Stimulated activated CD4-positive, alpha-beta T cell treated with anti-CD3 and anti-CD28 coated beads, Interleukin-1b, Interleukin-23, amount 100 ng/mL, for 4 hours (primary cell): ENCODE measurements at places on chromosomes 12 and 14.

- DNase-seq: no peak
Observed at GRCh38 chr12:130879781-130880389, 8.0 kb downstream of the RAN start.

- DNase-seq: no peak
Observed at GRCh38 chr12:52521568-52522266, 1.5 kb upstream of the KRT5 start.

- no peak for DNase-seq
Observed at GRCh38 chr14:33062881-33063280, 124.2 kb downstream of the NPAS3 start.

DNA sequence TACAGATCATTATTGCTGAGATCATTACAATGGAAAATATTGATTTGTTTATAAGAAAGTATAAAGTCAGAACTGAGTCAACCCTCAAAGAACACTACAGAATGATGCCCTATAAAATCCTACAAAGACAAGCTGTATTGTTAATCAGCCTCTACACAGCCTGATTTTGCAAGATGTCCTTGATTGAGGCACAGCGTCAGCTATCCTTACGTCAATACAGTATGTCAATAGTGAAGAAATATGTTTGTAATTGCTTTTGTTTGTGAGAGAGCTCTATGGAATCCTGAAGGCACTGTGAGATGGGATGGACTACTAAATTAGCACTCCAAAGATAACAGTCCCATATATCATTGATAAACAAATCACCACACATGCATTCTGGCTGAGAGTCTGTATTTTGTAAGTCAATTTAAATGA lies 70.7 kb downstream of the RASSF9 start:
- no peak for DNase-seq

- no peak for DNase-seq
Observed at GRCh38 chr12:122159882-122160281, 14.1 kb downstream of the IL31 start.

- DNase-seq: no peak
Observed at GRCh38 chr12:22640851-22641250, 15.9 kb downstream of the ETNK1 start.

- DNase-seq: no peak
Observed at GRCh38 chr14:94338023-94338422, 14.9 kb upstream of the SERPINA6 start.

- DNase-seq: no peak
Observed at GRCh38 chr14:32366986-32367385, 37.9 kb downstream of the AKAP6 start.

GRCh38 chr12:56999456-56999855 lies 6.9 kb downstream of the ZBTB39 start:
- no peak for DNase-seq

DNA sequence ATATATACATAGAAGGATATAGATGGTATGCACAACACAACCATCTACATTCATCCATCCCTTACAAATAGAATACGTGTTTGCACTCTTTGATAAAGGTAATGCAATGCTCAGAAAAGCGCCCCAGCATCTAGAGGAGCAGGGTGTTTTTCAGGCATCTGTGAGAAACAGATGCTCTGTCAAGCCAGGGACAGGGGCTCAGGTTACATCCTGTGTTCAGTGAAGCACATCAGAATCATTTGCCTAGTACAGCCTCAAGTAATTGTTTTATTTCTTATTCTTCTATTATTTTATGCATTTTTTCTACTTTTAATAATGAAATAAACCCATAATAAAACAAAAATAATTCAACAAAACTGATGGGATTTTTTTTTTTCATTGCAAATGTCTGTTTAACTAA lies 50.5 kb upstream of the HIF1A start:
- no peak for DNase-seq

DNA sequence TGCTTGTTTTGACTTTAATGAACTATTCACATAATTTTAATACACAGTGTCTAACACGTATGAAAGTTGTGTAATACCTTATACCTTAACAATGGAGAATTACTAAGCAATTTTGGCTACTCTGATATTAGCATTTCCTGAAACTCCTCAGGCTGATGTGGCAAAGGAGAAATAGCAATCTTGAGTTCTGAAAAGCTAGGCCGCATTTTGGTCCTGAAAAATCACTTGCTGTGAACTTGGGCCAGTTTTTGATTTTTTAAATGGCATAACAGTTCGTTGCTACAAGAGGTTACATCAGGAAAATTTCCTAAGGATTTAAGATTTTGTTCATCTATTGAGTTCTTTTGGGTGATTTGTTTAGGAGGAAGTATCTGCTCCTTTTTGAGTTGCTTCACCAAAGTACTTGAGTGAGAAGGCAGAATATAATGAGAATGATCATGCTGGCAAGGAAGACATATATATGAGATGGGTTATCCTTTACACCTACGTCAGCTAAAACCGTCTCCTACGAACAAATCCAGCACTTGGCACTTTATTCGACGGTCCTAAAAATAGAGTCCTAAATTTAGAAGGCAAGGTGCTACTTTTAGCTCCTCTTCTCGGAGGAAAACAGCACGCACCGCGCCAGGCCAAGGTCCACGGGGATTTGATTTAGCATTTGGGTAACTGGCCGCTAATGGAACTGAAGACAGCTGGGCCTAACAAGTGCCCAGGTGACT lies 32.2 kb downstream of the MIA2 start:
- no peak for DNase-seq

DNA sequence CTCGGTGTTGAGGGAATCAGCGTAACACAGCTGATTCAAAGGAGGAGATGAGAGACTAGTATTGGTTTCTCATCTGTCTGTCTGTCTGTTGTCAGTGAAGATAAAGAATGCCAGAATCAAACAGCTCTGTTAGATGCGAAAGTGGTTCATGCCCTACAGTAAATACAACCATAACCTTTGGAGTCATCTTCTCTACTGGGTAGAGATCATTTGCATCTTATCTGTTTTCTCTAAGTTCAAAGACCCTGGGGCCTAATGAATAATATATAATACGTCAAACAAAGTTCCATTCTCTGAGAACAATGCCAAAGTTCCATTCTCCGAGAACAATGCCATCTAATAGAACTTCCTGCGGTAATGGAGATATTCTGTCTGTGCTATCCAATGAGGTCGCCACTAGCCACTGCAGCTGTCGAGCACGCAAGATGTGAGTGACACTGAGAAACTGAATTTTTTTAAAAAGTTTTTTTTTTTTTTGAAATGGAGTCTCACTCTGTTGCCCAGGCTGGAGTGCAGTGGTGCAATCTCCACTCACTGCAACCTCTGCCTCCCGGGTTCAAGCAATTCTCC lies 6.6 kb downstream of the IL31 start:
- no peak for DNase-seq

DNA sequence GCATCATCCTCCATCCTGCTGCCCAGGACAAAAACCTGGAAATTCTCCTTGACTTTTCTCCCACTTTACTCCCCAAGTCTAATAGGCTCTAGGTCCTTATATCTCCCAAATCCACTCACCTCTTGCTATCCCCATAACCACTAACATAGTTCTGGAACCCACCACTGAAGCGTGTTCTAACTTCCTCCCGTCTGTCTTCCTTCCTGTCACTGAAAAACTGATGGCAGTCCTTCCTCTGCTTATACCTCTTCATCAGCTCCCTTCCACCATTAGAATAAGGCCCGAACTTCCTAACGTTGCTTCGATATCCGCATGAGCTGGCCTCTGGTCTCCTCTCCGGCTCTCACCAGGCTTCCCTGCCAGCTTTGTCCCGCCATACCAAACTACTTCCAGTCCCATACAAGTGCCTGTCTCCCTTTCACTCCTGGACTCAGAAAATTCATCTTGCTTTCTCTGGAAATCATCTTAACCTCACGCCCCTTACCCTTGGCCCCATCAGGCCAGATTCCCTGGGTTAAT lies 63.0 kb upstream of the BCL2L14 start:
- DNase-seq: no peak

DNA sequence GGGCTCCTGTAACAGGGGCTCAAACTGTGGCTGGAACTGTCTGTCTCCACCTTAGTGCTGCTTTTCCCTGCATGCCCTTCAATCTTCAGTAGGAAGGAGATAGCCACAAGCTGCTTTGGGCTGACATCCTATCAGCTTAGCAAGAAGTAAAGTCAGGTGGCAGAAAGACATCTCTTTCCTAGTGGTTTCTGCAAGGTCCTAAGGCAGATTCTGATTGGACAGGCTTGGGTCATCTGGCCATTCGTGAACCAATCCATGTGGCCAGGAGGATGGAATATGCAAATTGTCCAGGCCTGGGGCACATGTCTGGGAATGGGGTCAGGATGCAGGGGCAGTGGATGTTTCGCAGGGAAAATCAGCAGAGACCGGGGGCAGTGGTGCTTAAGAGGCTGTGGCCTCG lies 5.2 kb downstream of the RITA1 start:
- DNase-seq: no peak

DNA sequence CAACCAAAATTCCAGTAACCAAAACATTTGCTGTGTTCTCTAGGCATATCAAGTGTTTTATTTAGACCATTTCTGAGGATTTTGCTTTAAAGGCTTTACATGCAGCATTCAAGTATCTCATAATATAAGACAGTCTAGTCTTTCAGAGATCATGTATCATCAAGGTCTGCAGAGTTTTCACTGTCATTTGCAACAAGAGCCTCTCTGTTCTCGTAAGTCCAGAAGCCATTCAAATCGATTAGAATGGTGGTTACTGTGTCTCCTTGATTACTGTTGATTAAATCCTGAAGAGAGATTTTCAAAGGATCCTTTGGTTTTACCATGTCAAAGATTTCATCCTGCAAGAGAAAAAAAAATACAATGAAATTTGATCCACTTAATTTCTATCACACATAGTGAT lies 36.3 kb downstream of the PPP2R3C start:
- DNase-seq: no peak

DNA sequence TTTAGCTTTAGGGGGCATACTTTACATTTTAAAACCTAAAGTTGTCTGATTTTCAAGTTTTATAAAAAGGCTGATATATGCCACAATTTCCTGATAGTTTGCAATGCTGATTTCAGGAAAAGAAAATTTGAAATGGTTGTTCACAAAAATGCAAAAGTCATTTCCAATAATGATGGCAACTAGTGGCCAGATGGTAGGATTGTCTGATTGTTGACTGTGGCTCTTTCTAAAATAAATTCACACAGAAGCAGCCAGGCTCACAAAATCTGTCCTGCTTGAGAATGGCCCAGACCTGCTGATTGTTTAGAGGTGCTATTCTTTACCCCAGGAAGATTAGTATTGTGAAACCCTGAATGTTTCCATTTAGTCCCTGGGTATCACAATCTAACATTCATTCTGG lies 220.3 kb downstream of the NELL2 start:
- DNase-seq: no peak

DNA sequence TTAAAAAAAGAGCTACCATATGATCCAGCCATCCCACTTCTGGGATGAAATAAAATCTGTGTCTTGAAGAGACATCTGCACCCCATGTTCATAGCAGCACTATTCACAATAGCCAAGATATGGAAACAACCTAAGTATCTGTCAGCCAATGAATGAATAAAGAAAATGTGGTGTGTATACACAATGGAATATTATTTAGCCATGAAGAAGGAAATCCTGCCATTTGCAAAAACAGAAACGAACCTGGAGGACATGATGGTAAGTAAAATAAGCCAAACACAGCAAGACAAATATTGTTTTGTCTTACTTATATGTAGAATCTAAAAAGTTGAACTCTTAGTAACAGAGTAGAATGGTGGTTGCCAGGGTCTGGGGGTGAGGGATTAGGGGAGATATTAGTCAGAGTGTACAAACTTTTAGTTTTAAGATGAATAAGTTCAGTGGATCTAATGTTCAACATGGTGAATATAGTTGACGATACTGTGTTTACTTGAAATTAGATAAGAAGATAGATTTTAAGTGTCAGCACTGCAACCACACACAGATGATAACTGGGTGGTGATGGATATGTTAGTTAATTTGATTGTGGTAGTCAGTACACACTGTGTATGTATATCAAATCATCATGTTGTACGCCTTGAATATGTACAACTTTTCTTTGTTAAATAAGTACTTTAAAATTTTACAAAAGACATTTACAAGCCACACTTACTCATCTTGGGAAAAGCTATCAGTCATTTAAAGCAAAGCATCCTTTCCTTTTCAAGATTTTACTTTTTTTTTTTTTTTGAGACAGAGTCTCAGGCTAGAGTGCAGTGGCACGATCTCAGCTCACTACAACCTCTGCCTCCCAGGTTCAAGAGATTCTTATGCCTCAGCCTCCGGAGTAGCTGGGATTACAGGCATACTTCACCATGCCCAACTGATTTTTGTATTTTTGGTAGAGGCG lies 89.9 kb downstream of the BICD1 start:
- no peak for DNase-seq

- no peak for DNase-seq
Observed at GRCh38 chr12:114163771-114164170, 197.6 kb upstream of the RBM19 start.

GRCh38 chr12:1147821-1148220 lies 156.8 kb downstream of the ERC1 start:
- DNase-seq: no peak

- no peak for DNase-seq
Observed at GRCh38 chr14:68367536-68367935, 425.3 kb downstream of the ZFP36L1 start.

DNA sequence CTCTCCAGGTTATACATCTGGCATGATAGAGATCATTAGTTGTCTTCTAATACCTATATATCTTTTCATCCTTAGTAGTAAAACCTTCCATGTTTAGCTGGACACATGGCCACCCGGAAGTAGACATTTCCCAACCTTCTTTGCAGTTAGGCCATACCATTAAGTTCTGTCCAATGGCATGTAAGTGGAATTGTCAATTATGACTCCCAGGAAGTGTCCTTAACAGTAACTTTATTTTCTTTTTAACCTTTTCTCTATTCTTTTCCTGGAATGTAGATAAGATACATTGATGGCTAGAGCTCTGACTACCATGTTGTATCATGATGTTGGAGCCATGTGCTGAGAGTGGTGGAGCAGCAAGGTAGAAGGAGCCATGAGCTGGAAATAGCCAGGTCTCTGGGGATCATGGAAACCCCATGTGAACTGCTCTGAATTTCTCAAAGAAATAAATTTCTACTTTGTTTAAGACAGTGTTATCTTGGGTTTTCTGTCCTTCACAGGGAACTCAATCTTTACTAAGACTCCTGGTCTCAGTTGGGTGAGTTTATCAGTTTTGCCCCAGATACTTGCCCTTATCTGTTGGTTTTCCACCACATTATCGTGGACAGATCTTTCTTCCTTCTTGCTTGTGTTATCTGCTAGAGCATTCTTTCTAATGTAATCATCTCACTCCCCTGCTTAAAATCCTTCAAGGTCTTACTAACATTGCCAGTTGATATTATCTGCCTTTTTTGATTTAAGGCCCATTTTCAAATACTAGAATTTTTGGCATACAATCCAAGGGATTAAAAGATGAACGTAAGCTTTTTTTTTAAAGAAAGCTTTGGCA lies 5.1 kb upstream of the LTA4H start:
- no peak for DNase-seq

DNA sequence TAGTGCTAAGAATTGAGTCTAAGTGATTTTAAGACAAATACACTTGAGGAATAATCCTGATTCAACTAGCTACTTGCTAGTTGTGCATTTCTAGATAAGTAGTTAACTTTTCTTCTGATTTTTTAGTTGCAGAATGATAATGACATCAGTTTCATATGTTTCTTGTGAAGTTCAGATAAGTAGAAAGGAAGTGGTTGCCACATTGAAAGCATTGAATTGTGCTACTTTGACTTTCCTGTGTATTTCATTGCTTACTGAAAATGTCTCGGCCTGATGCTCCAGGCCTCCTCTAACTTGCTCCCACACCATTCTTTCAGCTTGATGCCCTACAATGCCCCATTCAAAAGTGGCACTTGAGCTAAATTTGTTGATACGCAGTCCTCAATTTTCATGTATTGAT lies 980.0 kb downstream of the TMTC2 start:
- no peak for DNase-seq

- DNase-seq: no peak
Observed at GRCh38 chr12:92553389-92553788, 149.4 kb upstream of the PLEKHG7 start.
